Islet precursor cell (in vitro differentiated cells): ENCODE measurements at places on chromosomes 7 and 10.

DNA sequence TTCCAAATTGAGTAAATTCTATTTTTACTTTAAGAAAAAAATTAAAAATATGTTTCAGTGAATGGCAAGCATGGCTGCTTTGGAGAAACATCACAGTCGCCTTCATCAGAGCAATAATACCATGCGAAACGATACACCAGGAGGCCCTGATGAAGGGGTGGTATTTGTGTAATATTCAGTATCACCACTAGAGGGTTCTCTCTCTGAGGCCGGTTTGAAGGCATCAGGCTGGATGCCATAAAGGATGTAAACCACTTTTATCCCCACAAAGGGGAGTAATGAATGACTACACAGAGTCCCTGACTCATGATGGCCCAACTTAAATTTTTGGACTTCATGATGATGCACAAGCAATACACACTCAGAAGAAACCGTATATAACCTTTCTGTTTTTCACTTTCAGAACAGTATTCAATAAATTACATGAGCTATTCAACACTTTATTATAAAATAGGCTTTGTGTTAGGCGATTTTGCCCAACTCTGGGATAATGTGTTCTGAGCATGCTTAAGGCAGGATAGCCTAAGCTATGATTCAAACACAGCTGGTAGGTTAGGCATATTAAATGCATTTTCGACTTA lies 95.5 kb downstream of the PPP1R17 start:
- no peak for DNase-seq

DNA sequence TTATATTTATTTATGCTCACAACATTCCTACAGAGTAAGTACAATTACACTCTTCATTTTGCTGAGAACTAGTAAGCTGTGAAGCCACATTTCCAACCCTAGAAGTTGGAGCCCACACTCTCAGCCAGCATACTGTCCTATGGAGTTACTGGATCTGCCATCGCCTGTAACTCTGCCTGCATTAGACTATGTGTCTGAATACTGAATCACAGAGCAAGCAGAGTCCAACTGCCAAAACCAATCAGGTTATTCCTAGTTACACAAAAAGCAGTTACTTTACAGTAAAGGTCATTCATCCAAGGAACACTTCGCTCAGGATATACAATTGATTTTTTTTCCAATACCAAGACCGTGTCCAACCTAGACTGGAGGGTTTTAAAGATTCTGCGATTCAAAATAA lies 21.5 kb downstream of the CTAGE6 start:
- DNase-seq = no peak

DNA sequence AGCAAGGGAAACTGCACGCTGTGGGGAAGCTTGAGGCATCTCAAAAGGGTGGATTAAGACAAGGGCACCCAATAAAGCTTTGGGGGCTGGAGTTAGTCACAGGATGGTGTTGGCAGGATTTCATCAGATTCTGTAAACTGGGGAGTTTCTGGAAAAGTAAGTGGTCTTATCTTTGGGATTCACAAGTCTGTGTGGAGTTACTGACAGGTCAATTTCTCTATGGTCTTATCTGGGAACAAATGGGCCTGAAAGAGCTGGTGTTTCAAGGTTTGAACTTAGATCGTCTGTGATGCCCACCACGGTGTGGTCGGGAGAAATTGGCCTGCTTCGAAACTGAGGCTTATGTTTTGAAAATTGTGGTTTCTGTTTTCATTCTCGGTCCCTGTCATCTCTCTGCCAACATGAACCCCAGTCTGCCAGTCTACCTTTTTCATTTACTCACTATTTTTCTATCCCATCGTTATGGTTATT lies 23.8 kb upstream of the AOAH start:
- no peak for DNase-seq

DNA sequence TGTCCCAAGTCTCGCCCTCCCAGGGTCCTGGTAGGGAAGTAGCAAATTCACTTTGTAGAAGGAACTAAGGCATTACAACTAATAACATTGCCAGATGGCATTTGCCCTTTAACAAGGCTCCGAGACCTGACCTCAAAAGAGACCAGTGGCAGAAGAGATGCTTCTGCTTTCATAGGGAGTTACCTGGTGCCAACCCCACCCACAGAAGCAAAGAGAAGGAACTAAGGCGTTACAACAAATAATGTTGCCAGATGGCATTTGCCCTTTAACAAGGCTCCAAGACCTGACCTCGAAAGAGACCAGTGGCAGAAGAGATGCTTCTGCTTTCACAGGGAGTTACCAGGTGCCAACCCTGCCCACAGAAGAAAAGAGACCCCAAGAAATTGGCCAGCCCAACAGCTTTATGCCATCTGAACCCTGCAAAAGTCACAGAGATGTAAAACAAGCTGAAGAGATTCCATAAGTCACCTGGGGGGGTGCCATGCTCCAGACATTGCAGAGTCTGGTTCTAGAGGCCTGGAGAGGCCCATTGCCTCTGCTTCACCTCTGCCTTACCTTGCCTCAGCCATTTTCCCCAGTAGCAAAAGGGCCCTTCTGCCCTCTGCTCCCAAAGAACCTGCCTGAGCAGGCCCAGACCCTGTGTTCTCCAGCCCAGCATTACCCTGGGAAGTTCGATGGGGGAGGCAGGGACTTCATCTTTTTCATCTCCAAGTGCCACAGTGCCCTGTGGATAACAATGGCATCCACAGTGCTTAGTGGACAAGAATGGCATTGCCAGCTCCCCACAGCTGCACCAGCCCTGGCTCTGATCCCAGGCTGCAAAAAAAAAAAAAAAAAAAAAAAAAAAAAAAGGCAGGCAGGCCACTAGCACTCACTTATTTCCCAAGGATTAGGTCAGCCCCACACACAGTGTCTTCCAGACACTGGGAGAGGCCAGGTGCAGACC lies 179.5 kb upstream of the PLXNA4 start:
- DNase-seq = no peak

DNA sequence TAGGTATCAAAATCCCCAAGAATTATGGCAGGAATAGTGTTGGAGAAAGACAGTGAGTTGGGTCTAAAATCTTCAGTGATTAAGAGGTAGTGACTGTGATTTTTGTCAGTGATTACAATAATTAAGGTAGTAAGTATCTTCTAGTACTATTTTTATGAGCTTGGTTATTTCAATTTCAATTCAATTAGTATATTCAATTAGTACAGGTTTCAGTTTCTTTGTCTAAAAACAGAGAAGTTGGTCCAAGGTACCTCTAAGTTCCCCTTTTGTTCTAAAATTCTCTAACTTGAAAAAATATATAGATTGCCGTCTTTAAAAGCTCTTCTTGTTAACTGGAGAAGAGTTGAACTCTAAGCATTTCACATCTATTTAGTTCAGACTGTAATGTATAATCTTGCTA lies 82.9 kb downstream of the OTUD1 start:
- no peak for DNase-seq

GRCh38 chr10:21813946-21814345 lies 189.6 kb downstream of the DNAJC1 start:
- DNase-seq = no peak

- peak; percentile 44 for DNase-seq
These were observed 27.4 kb upstream of the LOXL4 start for GRCh38 chr10:98295401-98295811.

- no peak for DNase-seq
These were observed 391.7 kb upstream of the ADARB2 start for GRCh38 chr10:2128991-2129390.

DNA sequence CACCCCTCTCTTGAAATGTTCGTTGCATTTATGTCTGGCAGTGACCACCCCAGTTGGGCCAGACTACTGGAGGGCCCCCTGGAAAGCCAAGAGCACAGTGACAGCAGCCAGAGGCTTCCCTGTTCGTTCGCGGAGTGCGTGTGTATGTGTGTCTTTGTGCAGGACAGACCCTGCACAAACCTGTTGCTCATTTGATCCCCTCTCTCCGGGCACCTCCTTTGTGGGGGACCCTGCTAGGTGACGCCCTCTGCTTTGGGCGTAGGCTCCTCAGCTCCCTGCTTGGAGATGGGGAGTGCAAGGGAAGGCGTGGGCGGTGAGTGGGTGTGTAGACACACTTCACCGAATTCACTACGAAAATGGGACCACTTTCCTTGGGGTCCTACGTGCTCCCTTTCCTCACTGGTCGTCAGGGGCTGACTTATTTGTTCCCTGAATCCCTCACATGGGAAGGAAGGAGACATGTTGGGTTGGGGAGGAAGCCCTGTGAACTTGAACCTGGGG lies 38.7 kb downstream of the AGAP3 start:
- no peak for DNase-seq

DNA sequence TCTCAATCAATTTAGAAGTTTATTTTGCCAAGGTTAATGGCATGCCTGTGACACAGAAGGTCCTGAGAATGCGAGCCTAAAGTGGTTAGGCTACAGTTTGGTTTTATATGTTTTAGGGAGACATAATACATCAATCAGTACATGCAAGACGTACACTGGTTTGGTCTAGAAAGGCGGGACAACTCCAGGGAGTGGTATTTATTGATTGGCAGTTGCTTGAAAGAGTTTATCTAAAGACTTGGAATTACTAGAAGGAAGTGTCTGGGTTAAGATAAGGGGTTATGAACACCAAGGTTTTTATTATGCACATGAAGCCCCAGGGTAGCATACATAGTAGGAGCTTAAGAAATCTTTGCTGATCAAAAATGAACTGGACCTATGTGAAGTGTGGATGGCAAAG lies 21.5 kb downstream of the NPVF start:
- DNase-seq = no peak

- DNase-seq = no peak
These were observed 383.5 kb downstream of the GRID1 start for GRCh38 chr10:85983051-85983450.

GRCh38 chr7:112067632-112068540 lies 138.3 kb downstream of the DOCK4 start:
- DNase-seq = no peak

- peak; percentile 52 for DNase-seq
These were observed 28.8 kb downstream of the TMEM120A start for GRCh38 chr7:75965617-75966016.

- DNase-seq = peak; percentile 96
These were observed 9.8 kb upstream of the MAFK start for GRCh38 chr7:1520539-1521234.

GRCh38 chr7:50981743-50982142 lies 199.0 kb upstream of the GRB10 start:
- DNase-seq = no peak

DNA sequence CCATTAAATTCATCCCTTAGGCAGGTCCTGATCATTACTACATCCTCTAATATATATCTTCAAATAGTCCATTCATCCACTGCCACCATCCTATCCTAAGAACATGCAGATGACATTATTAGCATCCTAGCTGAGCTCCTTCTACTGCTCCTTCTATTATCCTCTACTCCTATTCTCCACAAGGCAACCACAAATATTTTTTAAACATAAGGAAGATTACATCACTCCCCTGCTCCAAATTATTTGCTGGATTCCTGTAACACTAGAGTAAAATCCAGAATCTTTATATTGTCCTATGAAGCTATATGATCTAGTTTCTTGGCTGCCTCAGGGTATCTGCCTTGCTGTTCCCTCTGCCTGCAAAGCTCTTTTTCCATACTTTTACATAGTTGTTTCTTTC lies 176.3 kb upstream of the SLC26A5 start:
- no peak for DNase-seq

DNA sequence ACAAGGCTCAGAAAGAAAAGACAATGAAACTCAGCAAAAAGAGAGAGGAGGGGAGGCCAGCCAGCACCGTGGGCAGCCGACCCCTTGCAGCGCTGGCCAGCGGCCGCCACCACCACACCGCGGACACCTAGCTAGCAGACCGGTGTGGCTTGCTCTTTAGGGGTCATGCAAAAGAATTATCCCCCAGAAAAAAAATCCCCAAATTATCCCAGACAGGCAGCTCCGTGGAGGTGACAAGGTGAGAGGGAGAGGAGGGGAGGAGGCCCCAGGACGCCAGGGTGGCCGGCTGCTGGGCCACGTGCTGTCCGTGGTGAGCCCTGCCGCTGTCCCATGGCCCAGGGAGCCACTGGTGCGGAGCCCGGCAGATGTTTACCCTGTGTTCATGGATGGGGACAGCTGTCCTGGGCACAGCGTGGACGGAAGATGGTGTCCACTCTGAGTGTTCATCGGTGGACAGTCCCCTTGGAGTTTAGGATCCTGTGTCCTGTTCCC lies 16.5 kb downstream of the YKT6 start:
- DNase-seq = no peak

DNA sequence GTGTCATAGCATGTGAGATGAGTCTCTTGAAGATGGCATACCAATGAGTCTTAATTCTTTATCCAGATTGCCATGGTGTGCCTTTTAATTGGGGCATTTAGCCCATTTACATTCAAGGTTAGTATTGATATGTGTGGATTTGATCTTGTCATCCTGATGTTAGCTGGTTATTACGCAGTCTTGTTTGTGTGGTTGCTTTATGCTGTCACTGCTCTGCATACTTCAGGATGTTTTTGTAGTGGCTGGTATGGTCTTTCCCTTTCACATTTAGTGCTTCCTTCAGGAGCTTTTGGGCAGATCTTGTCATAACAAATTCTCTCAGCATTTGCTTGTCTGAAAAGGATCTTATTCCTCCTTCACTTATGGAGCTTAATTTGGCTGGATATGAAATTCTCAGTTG lies 16.5 kb downstream of the FAM25A start:
- no peak for DNase-seq

DNA sequence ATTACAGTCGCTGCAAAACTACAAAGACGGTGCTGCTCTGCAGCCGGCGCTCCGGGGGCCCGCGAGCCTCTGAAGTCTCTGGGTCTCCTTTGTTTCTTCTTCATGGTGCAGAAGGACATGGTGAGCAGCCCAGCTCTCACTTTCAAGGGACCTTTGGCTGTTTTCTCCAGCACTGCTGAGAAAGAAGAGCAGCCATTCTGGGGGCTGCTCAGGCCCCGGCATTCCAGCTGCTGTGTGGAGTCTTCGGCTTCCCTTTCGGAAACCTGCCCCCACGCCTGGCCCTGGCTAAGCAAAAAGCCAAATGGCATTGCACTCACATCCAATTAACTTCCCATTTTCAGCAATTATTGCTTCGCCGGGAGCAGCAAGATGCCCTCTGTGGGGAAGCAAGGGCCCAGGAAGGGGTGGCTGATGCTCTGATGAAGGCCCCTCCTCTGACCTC lies 555.7 kb downstream of the PTPRN2 start:
- DNase-seq = no peak

GRCh38 chr10:24821986-24822385 lies 98.3 kb upstream of the ARHGAP21 start:
- peak; percentile 63 for DNase-seq

GRCh38 chr10:102819054-102819453 lies 18.2 kb downstream of the CYP17A1 start:
- peak; percentile 86 for DNase-seq

GRCh38 chr7:66315192-66315591 lies 110.1 kb downstream of the TPST1 start:
- DNase-seq = peak; percentile 52

GRCh38 chr7:46317256-46317655 lies 396.2 kb upstream of the IGFBP3 start:
- no peak for DNase-seq

DNA sequence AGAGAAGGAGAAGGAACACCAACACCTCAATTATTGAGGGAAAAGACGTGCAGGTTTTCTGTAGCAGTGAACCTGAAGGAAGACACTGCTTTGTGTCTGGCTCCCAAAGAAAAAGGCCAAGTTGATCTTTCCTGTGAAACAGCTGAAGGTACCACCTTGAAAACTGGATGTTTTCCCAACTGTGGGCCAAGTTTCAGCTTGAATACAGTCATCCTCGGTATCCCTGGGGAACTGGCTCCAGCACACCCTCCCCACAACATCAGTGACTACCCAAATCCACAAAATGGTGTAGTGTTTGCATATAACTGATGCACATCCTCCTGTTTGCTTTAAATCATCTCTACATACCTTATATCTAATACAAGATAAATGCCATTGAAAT lies 297.0 kb upstream of the PITRM1 start:
- no peak for DNase-seq

GRCh38 chr7:7318601-7319000 lies 136.3 kb downstream of the C1GALT1 start:
- no peak for DNase-seq

GRCh38 chr7:25720427-25720826 lies 431.6 kb upstream of the NFE2L3 start:
- DNase-seq = peak; percentile 58
